GM04503 (cell line): ENCODE measurements at places on chromosomes 4 and X.

GRCh38 chr4:73718375-73719373 is 21.7 kb upstream of the CXCL8 start:
- DNase-seq: peak; percentile 47

- DNase-seq: no peak
Observed at GRCh38 chr4:69098470-69098869, 2.2 kb downstream of the UGT2B7 start.

DNA sequence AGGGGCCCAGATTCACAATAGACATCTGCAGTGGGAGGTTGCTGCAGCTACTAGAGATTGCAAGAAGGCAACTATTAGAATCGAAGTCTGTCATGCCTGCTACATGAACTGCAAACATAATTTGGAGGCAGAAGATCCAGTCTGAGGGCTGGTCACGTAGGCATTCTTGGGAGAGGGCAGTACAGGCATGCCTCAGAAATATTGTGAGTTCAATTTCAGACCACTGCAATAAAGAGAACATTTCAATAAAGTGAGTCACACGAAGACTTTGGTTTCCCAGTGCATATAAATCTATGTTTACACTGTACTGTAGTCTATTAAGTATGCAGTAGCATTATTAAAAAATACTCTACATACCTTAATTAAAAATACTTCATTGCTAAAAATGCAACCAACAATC is 585.8 kb upstream of the FAT1 start:
- peak; percentile 71 for DNase-seq

DNA sequence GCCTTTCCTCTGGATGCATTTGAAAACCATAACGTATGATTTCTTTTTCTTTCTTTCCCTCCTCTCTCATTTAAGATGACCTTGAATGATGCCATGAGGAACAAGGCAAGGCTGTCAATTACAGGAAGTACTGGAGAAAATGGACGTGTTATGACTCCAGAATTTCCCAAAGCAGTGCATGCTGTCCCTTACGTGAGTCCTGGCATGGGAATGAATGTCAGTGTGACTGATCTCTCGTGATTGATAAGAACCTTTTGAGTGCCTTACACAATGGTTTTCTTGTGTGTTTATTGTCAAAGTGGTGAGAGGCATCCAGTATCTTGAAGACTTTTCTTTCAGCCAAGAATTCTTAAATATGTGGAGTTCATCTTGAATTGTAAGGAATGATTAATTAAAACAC is 142.8 kb downstream of the GRIA2 start:
- no peak for DNase-seq

GRCh38 chr4:141309874-141310273 is 89.2 kb downstream of the ZNF330 start:
- no peak for DNase-seq

DNA sequence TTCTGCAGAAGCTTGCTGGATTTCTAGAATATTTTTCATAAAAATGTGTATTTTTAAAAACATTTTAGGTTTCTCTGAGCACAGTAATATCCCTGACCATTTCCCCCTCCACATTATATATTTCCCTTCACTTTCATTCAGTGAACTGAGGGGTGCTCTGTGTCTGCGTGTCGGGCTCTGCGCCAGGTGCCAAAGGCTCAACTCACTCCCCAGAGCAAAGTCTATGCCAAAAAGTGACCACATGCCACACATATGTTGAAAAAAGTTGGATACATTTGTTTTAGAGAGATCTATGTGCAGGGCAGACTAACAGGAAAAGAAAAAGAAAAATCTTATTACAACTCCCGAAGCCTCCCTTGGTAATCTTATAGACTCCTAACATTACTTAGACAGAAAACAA is 233.7 kb downstream of the MGST2 start:
- DNase-seq: no peak

DNA sequence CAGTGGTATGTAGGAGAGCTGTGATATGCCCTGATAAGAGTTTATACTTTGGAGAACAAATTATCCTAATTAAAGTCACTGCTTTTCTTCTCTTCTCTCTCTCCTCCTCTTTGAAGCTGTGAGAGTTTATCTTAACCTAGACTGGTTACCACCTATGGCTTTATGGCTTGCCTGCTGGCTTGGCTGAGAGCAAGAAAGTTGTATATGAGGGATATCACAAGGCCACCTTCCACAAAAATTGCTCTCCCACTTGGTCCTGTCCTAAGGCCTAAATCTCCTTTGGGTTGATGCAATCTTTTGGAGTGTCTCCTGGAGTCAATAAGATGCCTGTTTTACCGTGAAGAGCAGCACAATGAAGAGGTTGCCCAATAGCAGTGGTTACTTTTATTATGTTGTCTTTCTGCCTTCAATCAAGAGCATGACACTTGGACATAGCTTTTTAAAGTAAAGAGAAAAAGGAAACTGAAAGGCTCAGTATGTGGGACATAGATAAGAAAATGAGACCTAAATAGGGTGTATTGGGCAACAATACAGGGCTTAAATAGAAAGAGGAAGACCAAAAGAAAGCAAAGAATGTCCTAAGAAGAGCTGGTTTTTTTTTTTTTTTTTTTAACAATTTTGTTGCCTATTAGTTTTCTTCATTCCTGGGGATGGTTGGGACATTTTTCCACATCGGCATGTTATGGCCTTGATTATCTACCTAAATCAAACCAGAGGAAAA is 9.2 kb downstream of the GUCY1A1 start:
- no peak for DNase-seq

- no peak for DNase-seq
Observed at GRCh38 chr4:139247241-139247640, 32.8 kb downstream of the MGARP start.

DNA sequence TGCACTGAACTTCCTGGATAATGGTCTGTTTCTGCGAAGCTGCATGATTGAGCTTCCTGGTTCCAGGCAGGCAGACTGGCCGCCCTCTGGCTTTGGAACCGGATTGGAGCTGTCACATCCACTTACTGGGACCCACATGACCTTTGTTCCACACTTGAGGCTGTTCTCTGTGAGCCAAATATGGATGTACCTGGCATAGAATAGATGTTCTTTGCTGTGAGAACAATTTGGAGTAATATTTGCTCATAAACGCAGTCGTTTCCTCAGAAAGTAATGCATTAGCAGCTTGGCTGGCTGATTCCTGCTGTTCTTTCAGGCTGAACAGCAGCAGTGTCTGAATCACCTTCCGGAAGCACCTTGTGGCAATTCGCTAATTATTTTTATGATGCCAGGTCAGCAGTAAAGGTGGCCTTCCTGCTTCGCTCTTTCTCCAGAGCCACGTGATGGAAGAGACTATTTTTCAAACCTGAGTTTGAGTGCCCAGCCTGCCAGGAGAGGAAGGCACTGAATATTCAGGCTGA is 78.1 kb upstream of the BOD1L1 start:
- DNase-seq: no peak

DNA sequence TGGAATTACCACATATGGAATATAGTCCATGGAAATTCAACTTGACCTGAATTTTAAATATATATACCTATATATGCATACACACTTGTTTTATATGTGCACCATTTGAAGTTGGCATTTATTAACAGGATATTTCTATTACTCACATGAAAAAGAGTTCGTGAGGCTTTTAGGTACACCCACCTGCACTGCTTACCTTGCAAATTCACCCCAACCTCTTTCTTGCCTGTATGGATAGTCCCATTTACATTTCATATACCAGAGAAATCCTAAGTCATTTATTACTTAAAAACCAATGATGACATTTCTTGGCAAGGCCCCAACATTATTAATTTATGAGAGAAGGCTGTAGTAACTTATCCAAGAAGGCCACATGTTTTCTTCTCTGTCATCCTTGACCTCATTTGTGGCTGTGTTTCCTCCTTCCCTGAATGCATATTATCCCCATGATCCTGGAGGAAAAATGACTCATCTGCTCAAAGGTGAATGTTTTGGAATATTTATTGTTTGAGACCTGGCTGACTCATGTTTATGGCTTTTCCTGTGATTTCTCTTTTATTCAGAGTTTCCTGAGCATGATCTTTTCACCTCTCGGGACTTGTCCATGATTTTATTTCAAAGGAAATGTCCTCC is 62.2 kb upstream of the FAM241A start:
- peak; percentile 31 for DNase-seq

- no peak for DNase-seq
Observed at GRCh38 chrX:137025930-137026329, 7.9 kb downstream of the GPR101 start.

- DNase-seq: no peak
Observed at GRCh38 chr4:26060286-26060685, 146.3 kb downstream of the SMIM20 start.

- DNase-seq: no peak
Observed at GRCh38 chr4:121376556-121376955, 4.3 kb downstream of the QRFPR start.

GRCh38 chrX:19889582-19890342 is 2.4 kb upstream of the SH3KBP1 start:
- no peak for DNase-seq

GRCh38 chr4:167779864-167780263 is 312.5 kb upstream of the ANXA10 start:
- DNase-seq: no peak

- no peak for DNase-seq
Observed at GRCh38 chr4:48255959-48256342, 13.7 kb downstream of the TEC start.

DNA sequence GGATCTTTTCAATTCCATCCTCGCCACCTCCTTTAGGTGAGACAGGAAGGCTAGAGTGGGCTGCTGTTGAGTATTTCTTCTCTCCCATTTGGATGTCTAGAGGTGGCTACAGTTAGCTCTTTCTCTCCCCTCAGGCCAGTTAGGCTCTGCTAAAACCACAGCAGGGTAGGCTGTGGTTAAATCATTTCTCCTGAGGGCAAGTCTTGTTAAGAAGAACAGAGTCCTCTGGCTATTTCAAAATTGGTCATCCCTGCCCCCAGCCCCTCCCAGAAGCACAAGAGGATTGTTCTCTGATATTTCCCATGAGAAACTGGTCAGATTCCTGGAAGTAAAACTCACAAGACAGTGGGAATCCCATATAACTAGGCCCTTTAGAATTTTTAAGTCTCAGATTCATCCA is 1359.5 kb downstream of the TECRL start:
- no peak for DNase-seq

DNA sequence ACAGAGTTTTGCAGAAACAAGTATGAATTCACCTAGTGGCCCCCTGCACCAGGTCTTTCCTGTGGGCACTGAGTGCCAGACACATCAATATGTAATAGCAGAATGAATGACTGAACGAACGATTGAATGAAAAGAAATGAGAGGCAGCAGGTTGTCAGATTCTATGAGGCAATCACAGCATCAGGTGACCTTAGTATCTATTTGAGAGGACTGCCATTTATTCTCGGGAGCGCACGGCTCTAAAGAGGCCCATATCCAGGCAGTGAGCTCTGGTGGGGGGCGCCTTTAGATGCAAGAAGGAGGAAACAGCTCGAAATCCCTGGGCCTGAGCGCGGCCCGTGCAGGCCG is 528 bp upstream of the SLC25A4 start:
- DNase-seq: no peak

DNA sequence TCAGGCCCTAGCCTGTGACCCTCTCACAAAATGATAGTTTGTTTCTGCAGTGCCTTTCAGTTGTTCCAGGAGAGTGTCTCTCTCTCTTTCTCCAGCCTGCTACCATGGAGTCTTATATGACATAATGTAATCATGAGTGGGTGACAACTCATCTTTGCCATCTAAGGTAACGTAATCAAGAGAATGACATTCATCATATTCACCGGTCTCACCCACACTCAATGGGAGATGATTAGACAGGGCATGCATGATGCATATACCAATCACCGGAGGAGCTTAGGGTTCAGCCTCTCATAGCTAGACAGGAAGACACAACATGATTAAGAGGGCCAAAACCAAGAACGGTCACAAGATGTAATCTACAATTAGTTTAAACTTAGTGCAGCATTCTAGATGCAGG is 97.1 kb upstream of the FAM9B start:
- DNase-seq: no peak

DNA sequence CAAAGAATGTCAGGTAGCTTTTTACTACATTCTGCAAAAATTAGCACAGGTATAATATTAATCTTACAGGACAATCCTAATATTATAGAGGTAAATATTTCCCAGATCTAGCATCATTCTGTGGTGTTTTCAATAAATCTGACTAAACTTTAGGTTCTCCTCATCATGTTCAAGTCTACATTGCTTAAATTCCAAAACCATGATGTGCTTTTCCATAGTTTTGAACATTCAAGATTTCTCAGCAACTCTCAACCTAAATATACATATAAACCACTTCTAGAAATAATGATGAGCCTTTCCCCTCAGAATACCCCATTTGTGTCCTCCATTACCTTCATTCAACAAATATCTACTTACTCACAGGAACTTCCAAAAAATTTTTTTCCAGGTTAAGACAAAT is 23.1 kb downstream of the EIF4E start:
- DNase-seq: no peak

DNA sequence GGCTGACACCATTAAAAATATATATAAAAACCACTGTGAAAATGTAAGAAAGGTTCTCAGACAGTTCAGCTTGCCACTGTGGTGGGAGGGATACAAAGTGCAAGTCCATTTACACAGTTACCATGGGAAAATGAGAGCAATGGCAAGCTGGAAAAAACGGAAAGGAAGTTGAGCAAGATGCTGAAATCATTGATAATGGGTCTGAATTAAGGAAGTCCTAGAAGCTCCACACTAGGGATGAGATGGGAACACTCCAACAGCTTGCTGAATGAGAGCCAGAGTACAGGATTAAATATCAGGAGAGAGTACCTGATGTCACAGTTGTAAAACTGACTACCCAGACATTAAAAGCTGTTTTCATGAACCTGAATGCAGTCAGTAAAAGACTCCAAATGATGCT is 218.6 kb downstream of the PRDM5 start:
- no peak for DNase-seq

DNA sequence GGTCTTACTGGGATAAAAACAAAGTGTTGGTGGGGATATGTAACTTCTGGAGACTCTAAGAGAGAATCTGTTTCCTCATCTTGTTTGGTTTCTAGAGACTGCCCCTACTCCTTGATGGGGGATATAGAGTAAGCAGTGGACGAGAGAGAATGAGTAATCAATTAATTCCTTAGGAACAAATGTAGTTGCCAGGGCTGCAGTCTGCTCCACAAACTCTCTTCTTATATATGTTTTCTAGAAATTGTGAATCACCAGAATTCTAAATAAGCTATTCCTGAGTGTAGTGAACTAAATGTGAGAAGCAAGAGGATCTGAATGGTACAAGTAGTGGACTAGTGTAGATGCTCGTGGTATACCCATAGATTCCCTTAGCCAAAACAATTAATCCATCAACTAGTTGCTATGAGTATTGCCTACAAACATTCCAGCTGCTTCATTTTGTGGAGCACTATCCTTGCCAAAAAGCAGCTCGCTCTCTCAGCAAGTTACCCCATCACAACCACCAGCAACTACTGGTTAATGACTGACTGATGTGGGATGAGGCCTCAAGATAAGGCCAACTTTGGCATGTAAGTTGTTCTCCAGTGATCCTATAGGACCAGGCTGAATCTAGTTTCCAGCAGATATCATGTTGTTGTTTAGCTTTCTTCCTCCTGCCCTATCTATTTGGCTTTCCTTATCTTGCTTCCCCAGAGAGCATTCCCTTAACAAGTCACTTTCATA is 273.0 kb downstream of the SLC7A11 start:
- DNase-seq: peak; percentile 35
